Stimulated activated CD8-positive, alpha-beta memory T cell treated with anti-CD3 and anti-CD28 coated beads, Interleukin-4, amount 100 ng/mL, for 1 hour (primary cell): ENCODE measurements at places on chromosomes 12 and 14.

- DNase-seq, result no peak
These were observed 87.9 kb upstream of the METAP2 start for GRCh38 chr12:95386051-95386450.

DNA sequence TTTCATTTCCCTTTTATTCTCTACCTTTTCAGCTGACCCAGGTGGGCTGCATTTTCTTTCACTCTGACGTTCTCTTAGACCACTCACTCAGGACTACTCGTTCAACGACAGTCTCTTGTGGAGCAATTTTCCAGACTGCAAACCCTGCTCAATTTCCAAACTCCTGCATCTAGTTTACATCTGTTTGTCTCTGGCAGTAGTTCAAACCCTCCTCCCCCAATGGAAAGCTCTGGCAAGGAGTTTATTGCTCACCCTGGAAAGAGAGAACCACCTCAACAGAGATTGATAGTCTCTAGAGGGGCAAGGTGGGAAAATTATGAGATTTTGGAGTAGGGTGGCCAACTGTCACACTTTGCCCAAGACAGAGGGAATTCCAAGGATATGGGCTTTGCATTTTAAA, 130.2 kb downstream of the TSHR start:
- no peak for DNase-seq

- DNase-seq, result no peak
These were observed 11.4 kb upstream of the BCAT1 start for GRCh38 chr12:24960222-24960855.

- no peak for DNase-seq
These were observed 27.8 kb upstream of the DLK1 start for GRCh38 chr14:100698666-100699448.

GRCh38 chr12:79929065-79929464, 5.8 kb downstream of the PPP1R12A start:
- no peak for DNase-seq

DNA sequence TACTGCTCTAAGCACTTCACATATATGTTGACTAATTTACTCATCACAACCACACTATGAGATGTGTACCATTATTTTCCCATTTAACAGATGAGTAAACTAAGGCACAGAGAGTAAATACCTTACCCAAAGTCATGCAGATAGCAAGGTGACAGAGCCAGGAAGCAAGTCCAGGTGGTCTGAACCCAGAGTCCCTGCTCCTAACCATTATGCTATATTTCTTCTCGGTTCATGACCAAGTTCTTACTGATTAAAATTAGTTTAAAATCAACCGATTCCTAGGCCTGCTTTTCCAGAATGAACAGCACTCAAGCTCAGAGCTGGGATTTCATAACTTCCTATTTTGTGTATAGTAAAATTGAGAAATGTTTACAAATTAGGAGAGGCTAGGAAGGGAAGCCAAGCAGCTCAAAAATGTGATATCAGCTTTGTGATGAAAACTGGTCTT, 85.5 kb upstream of the EGLN3 start:
- no peak for DNase-seq

DNA sequence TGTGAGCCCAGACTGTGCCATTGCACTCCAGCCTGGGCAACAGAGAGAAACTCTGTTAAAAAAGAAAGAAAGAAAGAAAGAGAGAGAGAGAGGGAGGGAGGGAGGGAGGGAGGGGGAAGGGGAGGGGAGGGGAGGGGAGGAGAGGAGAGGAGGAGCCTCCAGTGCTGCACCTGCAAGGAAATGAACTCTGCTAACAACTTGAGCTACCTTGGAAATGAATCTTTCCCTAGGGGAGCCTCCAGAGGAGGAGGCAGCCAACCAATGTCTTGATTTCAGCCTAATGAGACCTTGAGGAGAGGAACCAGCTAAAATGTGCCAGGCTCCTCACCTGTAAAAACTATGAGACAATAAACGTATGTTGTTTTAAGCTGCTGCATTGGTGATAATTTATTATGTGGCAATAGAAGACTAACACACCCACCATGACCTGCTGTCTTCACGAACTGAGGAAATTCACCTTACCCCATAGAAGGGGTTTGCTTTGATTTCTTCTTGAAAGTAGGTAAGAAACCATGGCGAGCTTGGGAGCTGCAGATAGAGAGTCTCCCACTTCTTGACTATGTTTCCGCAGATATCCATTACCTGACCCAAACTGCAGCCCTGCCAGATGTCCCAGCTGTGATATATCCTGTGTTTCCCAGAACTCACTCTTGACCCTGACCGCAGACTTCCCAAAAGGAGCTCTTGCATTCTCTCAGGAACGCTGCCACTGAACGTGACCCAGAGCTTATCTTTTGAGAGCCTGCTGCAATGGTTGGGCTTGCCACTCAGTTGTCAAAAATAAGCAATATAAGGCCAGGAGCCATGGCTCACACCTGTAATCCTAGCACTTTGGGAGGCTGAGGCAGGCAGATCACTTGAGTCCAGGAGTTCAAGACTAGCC, 31.5 kb upstream of the TMPO start:
- DNase-seq, result no peak

DNA sequence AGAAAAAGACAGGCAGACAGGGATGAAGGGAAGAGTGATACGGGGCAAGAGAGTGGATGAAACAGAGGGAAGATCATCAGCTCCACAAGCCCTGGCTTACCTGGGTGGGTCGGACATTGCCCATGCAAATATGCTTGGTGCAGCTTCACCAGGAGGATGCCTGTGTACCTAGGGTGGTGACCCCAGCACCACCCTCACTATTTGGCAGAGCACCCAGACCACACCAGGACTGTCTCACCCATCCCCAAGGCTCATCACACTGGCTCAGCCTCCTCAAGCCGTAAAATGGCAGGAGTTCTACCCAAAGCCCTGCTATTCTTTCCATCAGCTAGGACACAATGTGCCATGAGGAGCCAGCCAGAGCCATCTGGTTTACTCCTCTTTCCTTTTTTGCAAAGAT, 3.0 kb downstream of the GALNT8 start:
- no peak for DNase-seq

- DNase-seq, result peak; percentile 21
These were observed 1.7 kb upstream of the DUSP6 start for GRCh38 chr12:89353823-89354611.

- DNase-seq, result no peak
These were observed 162.1 kb downstream of the ESRRB start for GRCh38 chr14:76537906-76538647.

DNA sequence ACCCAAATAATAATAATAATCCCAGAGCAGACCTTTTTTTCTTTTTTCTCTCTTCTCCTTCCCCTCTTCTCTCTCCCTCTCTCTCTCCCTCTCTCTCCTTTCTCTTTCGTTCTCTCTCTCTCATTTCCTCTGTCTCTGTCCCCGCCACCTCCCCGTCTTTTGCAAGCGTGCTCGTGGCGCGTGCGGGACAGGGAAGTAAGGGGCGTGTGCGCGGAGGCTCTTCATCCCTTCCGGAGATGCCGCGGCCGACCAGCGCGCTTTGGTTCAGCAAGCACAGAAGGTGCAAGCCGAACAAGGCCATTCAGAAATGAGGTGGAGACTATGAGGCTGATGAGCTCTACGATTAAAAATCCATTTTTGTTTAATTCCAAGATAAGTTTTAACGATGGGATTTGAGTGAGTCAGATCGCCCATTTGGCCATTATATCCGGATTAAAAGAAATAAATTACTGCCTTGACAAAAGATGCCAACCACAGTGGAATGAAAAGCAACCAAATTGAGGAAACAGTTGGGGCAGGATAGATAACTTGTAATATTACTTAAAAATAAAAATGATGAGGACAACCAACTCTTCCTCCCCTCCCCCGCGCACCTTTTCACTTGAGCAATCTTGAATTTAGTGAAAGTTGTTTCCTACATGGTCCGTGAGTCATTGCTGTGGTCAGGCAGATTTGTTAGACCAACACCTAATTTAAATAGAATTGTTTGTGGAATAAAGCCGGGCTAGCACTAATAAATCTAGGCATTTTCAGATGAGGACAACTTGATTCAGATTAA, 1.2 kb upstream of the AMIGO2 start:
- DNase-seq, result no peak

DNA sequence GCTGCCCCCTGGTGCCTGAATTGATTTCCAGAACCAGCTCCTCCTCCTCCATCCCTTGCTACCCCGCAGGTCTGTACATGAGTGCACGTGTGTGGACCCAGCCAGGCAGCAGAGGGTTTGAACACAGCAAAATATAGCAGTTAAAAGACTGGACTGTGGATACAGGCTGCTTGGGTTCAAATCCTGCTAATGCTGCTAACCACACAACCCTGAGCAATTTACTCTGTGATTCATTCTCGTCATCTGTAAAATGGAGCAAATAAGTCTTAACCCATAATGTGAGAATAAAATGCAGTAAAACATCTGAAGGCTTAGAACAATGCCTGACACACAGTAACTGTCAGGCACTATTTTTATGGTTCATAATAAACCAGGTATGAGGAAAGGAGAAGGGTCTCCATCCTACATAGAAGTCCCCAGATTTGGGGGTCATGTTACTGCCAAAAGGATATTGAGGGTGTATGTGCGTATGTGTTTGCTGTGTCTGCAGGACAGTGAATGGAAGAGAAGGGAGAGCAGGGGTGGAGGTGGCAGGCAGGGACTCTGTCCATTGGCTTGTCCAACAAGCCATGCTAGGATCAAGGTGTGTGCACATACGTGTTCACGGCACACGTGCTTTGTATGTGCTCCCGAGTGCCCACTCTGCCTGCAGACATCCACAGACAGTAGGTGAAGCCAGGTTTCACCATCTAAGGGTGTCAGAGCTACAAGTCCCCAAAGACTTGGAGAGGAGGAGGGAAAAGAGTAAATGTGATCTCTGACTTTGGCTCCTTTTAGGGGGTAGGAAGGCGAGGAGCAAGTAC, 1.5 kb upstream of the STAT6 start:
- peak; percentile 84 for DNase-seq

DNA sequence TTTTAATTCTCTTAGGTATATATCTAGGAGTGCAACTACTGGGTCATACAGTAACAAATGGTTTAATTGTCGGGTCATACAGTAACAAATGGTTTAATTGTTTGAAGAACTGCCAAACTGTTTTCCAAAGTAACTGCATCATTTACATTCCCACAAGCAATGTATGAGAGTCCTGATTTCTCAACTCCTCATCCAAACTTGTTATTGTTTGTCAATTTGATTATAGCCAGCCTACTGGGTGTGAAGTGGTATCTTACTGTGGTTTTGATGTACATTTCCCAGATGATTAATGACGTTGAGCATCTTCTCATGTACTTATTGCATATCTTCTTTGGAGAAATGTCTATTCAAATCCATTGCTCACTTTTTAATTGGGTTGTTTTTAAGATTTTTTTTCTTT, 67.6 kb upstream of the CFL2 start:
- no peak for DNase-seq

GRCh38 chr14:89792489-89793366, 161.8 kb downstream of the EFCAB11 start:
- no peak for DNase-seq

- no peak for DNase-seq
These were observed 3.3 kb downstream of the ENO2 start for GRCh38 chr12:6917491-6918231.

DNA sequence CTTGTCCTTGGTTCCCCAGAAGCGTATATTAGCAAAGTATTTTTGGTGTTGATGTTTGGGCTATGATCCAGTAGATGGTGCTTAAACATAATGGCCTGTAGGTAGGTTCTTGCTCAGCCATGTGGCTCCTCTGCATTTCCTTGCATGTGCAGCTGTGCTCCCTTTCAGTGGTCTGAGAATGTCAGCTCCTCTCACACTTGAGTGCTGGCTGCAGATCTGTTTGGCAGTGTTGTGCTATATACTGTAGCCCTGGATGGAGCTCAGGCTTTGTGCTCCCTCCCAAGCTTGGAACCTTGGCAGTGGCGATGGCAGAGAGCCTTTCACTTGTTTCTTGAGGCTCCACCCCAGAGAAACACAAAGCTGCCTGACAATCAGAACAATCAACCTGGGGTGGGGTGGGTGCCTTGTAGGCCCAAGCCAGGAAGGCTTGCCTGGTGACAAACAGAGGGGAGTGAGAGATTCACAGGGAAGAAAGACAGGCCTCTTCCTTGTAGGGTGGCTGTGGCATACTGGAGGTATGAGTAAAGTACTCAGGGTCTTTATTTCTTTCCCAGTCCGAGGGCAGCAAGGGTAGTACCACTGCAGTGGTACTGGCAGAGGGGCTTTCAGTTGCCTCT, 255.3 kb downstream of the RAD51B start:
- DNase-seq, result no peak

DNA sequence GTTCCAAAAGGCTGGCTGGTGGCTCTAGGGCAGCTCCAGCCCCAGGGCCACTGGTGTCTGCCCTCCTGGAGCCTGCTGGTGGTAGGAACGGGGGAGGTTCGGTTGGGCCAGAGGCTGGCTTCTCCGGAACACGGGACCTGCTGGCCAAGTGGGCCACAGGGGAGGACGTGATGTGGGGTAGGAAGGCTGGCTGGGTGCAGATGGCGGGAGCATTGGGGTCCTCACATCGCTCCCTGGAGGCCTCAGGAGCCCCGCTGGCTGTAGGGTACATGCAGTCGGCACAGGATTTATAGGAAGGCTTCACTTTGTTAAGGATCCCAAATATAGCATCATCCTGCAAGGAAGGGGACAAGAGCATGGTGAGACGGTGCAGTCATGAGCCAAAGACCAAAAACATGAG, 57.6 kb upstream of the CORO1C start:
- no peak for DNase-seq

DNA sequence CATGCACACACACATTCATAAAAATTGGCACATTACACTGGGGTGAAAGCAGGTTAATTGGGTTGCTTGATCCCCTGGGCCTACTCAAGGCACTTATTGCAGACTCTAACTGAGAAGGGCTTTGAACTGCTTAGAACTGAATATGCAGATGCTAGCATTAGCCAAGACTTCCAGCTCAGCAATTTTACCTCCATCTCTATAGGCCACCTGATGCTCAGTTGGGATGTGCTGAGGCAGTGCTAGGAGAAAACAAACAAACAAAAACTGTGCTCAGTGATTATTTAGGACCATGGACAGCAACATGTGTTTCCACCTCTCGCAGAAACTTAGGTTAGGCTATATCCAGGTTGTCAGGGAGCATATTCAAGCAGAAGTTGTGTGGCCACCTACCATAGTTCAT, 124.8 kb upstream of the WSCD2 start:
- no peak for DNase-seq

GRCh38 chr14:80519002-80519401, 307.7 kb upstream of the DIO2 start:
- DNase-seq, result no peak

DNA sequence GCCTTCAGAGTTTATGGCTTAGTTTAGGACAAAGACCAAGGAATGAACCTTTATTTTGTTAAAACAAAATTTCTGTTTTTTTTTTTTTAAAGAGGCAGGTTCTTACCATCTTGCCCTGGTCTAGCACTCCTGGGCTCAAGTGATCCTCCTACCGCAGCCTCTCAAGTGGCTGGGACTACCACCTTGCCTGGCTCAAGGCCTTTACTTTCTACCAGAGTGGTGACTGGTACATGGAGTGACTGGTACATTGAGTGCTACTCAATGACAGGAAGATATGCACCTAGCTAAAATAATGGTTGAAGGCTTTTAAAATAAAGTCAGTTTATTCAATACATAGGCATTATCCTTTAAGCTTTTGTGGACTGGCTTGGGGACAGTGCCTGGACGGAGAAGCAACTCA, 32.6 kb downstream of the PRICKLE1 start:
- no peak for DNase-seq
